SK-N-SH (cell line): ENCODE measurements at places on chromosomes 12 and 14. TPM values are rescaled to one million over a fixed set of nuclear protein-coding genes. Genes with fewer than 3 reads are reported as not detected.

The OTX2 gene
- not detected in 2 replicates for polyA plus RNA-seq

The TMEM52B gene
- polyA plus RNA-seq = not detected in 2 replicates

The IGFBP6 gene
- 290 and 570 TPM in 2 replicates for polyA plus RNA-seq

The TROAP gene
- 15.0 and 26.2 TPM in 2 replicates for polyA plus RNA-seq

DNA sequence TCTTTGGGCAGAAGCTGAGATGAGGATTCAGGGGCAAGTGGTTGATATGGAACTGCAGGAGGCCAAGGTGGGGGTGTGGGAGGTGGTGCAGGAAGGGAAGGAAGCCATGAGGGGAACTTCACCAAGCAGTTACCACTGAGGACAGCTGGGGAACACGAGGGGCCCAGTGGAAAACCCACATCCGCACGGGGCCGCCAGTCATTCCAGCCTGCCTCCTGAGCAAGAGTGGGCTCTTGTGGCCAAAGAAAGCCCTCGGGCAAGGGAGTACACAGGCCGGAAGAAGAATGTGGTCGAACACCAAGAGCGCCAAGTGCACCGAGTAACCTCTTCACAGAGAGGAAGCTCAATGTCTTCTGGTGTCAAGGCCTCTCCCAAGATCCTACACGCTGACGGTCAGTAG is 252.2 kb upstream of the FOXN3 start:
- no peak for DNase-seq

DNA sequence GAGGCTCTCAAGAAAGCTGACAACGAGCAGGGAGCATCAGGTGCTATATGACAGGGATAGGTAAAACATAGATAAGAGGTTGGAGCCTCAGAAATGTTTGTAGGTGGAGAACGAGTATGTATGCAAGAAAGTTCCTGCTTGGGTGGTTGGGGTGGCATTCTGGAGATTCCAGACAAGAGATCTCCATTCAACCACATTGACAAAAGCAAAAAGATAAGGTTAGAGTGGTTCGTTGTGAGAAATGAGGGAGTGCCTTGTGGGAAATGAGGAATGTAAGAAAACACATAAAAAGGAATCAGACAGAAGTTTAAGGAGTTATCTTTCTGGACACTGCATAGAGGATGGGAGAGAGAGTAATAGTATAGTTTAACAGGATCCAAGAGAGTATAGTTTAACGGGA is 290.3 kb downstream of the DPF3 start:
- no peak for DNase-seq

- DNase-seq = no peak
Measured at GRCh38 chr12:52631264-52631663, 12.9 kb upstream of the KRT73 start.

DNA sequence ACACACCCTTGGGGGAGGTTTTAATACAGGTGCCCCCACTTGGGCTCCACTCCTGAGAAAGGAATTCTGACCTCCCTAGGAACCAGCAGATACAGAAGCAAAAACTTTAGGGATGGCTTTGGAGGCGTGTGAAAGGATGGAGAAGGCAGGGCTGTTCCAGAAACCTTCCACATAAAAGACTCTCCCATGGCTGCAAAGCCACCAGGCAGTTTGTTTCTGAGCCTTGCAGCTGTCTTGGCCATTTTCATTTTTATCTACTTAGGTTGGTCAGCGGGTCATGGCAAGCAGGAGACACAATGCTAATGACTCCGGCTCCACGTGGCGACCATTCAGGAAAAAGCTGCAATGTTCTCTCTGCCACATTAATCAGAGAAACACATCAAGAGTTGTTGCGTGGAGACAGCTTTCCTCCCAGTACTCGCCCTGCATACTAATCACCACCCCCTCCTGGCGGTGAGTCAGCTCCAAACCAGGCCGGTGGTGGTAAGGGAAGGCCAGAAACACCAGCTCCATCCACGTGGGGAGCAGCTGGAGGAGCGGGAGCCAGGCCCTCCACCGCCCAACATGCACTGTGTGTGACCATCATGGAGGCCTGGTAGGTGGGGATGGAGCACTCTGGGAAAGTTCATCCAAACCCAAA is 30.9 kb upstream of the IRF2BPL start:
- DNase-seq = no peak

DNA sequence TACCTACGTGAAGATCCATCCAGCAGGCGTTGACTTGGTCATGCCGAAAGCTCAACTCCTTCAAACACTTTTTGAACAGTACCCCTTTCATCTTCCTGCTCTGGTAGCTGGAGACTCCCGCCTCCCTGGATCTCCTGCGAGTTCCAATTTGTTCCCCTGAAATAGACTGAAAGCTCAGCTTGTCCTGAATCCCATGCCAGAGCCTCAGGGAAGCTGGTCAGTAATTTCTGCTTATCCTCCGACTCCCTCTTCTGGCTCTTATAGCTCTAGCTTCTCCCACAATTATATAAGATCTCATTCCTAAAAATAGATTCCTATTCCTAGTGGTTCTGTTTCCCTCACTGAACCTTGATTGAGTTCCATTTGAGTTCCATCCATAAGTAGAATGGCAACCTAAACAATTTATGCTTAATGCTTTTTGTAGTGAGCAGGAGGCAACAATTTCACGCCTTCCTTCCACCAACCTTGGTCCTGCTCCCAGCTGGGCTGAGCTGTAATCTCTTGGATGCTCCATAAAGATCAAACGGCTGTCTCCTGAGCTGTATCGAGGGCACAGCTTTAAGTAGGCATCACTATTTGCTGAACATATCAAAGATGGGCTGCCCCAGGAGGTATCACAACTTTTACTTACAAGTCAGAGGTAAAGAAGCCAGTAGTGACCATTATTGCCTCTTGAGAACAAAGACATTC is 8.0 kb upstream of the TMEM132C start:
- DNase-seq = peak; percentile 40

DNA sequence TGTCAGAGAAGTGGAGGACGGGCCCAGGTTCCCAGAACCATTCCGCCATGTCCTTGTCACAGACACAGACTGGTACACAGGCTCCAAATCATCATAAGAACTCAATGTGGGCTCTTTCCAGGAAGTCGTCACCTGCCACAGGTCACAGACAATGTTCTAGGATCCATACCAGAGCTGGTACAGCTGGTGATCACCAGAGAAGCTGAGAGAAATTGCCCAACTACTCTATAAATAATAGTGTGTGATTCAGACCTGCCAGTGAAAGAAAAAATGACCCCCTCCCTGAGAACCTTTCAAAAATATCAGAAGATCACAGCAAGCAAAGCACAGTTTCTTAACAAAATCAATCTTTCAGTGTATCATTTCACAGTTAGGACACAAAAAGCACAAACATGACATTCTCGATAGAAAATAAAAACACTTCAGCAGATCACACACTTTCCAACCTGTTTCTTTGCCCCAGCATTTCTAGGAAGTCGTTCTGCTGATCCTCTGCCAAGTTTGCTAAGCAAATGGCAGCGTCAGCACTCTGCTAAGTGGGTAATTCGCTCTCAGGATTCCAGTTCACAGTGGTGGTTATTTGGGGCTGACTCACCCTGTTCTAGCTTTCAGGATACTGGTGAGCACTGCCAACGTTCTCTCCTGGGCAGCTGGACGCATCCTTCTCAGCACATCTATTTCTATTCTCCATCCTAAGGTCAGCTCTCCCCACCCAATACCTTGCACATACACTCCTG is 223.3 kb upstream of the SFSWAP start:
- DNase-seq = no peak

DNA sequence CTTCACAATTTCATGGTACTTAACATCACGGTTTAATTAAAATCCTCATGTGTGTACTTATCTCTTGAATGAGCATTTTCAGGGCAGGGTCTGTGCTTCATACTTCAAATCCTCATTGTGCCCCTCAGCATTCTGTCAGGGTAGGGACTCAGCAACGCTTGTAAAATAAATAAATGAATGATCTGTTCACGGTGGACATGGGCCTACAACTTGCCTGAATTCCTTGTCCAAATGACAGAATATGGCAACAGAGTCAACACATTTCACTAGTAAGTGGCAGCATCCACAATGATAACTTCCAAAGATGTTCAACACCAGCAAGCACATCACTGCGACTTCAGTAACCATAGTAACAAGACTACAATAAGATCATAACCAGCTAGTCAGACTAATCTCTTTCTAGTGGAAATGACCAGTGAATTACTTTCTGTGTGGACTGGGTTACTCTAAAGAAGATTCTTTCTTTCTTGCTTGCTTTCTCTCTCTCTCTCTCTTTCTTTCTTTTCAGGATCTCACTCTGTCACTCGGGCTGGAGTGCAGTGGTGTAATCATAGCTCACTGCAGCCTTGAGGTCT is 14.5 kb upstream of the GNPTAB start:
- no peak for DNase-seq
